ENCODE measurements at places on chromosomes 7 and 10. TPM values are rescaled to one million over a fixed set of nuclear protein-coding genes. Genes with fewer than 3 reads are reported as not detected.

- DNase-seq = no peak
Observed at GRCh38 chr7:28183627-28184026, 3.0 kb upstream of the JAZF1 start.

DNA sequence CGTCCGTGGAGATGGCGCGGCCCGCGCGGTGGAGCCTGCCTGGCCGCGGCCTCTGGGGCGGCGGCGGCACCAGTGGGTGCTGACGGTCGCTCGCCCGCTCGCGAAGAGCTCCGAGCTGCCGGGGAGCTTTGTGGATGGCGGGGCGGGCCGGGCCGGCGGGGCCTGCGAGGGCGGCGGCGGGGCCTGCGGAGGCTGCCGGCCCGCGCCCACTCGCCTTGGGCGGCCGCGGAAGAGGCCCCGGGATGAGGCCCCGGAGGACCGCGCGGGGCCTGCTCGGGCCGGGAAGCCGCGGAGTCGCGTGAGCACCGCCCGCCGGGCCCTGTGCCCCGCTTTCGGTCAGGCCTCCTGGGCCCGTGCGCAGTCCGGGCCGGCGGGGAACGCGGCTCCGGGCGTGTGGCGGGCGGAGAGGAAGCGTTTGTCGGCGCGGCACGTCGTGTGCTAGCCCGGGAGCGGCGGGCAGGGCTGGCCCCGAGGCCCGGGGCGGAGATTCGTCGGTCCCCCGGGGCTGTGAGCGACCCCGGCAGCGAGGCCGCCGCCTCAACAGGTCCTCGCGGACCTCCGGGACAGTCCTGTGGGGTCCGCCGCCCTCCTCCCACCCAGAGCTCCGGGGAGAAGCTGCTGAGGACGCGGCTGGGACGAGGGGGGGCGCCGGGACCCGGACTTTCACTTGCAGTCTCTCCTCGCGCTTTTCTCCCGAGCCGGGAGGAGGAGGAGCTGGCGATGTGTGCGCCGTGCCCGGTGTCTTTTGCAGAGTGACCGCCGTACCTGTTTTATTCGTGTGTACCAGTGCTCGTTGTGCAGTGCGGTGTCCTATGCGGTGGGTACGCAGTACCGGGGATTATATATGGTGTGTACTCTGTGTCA is 578 bp downstream of the ZMYND11 start:
- DNase-seq = peak; percentile 65

DNA sequence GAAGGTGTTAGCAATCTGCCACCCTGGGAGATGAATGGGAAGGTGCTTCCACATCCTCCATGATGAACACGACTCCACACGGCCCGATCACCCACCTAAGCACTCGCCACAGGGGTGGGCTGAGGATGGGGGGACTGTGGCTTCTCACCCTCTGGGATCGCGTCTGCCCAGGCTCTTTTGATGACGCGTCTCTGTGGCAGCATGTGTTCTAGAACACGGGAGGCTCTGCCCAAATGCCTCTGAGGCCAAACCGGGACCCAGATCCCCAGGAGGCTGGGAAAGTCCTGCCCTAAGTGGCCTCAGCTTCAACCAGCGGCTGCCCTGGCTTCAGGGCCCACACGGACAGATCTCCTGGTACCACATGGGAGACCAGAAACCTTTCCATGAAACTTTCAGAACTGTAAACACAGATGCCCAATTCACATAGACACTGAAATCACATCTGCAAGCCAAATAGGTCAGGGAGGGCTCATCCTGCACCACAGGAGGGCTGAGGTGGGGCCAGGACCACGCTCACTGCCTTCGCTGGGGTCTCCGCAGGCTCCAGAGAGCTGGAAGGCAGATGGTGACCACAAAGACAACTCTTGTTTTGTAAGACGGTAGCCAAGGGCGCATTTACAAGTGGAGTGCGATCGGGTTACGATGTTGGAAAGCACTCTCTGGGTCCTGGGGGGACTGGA is 200.6 kb downstream of the PTPRN2 start:
- DNase-seq = no peak

GRCh38 chr7:131890176-131890575 is 333.7 kb upstream of the PODXL start:
- no peak for DNase-seq

- DNase-seq = no peak
Observed at GRCh38 chr10:49165821-49166483, 22.2 kb downstream of the TMEM273 start.

- DNase-seq = no peak
Observed at GRCh38 chr10:299969-300368, 164.7 kb downstream of the ZMYND11 start.

- DNase-seq = no peak
Observed at GRCh38 chr7:4022265-4022664, 659.8 kb upstream of the FOXK1 start.

- DNase-seq = no peak
Observed at GRCh38 chr7:1740214-1740613, 70.1 kb downstream of the ELFN1 start.

- DNase-seq = no peak
Observed at GRCh38 chr7:150405584-150406311, 26.6 kb downstream of the ZNF775 start.

DNA sequence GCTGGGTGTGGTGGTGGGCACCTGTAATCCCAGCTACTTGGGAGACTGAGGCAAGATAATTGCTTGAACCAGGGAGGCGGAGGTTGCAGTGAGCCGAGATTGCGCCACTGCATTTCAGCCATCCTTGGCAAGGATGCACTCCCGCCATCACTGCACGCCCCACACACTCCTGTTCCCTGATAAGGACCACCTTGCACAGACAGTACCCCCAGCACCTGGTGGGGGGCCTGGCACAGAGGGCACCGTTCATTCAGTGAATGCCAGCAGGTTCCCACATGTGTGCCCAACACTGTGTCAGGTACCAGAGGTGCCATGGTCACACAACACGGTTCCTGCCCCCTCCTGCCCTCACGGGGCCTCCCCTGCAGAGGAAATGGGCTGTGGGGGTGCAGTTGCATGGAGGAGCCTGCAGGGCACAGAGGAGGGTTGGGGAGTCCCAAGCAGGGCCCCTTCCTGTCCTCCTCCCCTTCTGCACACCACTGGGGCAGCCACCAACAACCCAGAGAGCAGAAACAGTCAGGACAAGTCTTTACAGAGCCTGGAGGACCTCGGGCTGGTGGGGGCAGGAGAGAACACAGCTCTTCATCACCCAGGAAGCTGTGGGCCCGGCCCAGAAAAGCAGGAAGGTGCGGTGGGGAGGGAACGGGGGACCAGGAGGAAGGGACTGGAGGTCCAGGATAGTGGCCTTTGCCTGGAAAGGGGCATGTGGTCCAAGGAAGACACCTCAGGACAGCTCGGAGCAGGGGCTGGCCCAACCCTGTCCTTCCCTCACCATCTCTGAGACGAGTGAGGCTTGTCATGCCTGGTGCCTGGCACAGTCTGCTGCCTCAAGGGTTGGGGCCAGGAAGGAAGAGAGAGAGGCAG is 7.1 kb downstream of the CRYGN start:
- no peak for DNase-seq

CUL1 gene
- total RNA-seq = 39.7 TPM

TEX47 gene
- total RNA-seq = not detected

AKR1D1 gene
- total RNA-seq = not detected

THAP5 gene
- 40.5 TPM for total RNA-seq

SAP25 gene
- 6.0 TPM for total RNA-seq

GHRHR gene
- not detected for total RNA-seq

CACNB2 gene
- total RNA-seq = 24.1 TPM
